Stimulated activated CD8-positive, alpha-beta memory T cell treated with anti-CD3 and anti-CD28 coated beads, Interleukin-2, amount 100 ng/mL, for 1 hour (primary cell): ENCODE measurements at places on chromosomes 2 and 18.
A peak's percentile ranks its signal among the peaks of the same experiment; 100 is the strongest.

GRCh38 chr2:86617738-86618137 lies 5.9 kb downstream of the RNF103 start:
- no peak for DNase-seq

- DNase-seq = no peak
Measured at GRCh38 chr18:3935305-3935704, 485.3 kb downstream of the TGIF1 start.

- no peak for DNase-seq
Measured at GRCh38 chr2:230762317-230762896, 49.8 kb downstream of the CAB39 start.

- no peak for DNase-seq
Measured at GRCh38 chr2:37776487-37776886, 105.0 kb upstream of the CDC42EP3 start.

DNA sequence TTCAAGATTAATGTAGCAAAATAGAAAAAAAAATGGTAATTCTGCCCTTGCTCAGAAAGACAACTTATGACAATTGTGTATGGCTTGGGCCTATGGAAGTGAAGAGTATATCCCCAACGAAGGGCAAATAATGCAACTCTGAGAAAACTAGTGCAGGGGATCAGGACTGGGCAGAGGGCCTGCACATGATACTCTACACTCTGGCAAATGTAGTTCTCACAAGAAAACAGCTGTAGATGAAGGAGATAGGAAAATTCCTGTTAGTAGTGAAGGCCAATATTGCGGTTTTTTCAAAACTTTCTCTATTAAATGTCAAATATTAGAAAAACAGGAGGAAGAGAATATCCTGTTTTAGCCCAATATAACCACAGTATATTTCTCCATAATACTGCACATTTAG lies 77.8 kb downstream of the SCN9A start:
- DNase-seq = no peak

GRCh38 chr2:179243046-179243445 lies 21.6 kb downstream of the SESTD1 start:
- no peak for DNase-seq

GRCh38 chr18:27750923-27751322 lies 426.0 kb downstream of the CDH2 start:
- no peak for DNase-seq

DNA sequence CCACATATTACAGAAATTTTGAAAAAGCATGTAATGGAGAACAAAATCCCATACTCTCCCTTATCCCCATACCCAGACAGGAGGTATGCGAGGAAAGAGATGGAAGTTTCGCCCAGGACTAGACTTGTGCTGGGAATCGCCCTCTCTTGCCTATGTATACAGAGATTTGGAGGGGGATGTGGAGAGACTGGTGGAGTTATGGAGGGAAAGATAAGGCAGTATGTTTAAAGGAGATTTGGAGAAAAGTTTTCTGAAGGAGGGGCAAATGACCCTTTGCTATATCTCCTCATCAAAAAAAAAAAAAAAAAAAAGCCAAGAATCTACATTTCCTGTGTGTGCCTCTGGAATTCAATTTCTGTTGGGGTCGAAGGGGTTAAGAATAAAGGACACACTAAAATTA lies 75.3 kb downstream of the MERTK start:
- no peak for DNase-seq

- no peak for DNase-seq
Measured at GRCh38 chr2:184190725-184191124, 407.6 kb upstream of the ZNF804A start.

- DNase-seq = no peak
Measured at GRCh38 chr18:74303306-74303705, 11.5 kb upstream of the CYB5A start.

GRCh38 chr18:42509750-42510415 lies 554.8 kb downstream of the PIK3C3 start:
- no peak for DNase-seq

GRCh38 chr2:99085421-99085820 lies 56.1 kb upstream of the C2orf15 start:
- no peak for DNase-seq

DNA sequence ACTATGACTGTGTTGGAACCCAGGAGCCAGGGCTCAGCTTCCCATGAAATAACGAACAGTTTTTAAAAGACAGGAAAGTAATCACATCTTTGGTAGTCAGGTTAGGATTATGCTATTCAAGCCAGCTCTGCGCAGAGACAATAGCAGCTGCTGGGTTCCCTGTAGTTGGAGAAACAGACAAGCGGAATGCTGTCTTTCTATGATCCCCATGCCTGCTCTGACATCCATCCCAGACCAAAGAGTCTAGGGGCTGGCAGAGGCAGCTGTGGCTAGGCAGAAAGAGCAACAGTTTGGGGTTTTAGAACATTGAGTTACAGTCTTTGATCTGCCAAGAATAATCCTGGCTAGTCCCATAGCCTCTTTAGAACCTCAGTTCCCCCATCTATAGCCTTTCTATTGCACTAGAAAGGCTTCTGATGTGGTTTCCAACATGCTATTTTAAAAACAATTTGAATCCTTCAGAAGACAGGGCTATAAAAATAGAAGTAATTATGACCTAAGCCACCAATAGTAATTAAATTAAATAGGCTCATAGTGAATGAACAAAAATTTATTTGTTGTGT lies 146.8 kb downstream of the MTX2 start:
- no peak for DNase-seq

- no peak for DNase-seq
Measured at GRCh38 chr2:221372159-221372884, 199.8 kb downstream of the EPHA4 start.

GRCh38 chr18:12287684-12288402 lies 20.2 kb upstream of the TUBB6 start:
- DNase-seq = no peak

- no peak for DNase-seq
Measured at GRCh38 chr2:88746929-88747490, 55.5 kb downstream of the RPIA start.

DNA sequence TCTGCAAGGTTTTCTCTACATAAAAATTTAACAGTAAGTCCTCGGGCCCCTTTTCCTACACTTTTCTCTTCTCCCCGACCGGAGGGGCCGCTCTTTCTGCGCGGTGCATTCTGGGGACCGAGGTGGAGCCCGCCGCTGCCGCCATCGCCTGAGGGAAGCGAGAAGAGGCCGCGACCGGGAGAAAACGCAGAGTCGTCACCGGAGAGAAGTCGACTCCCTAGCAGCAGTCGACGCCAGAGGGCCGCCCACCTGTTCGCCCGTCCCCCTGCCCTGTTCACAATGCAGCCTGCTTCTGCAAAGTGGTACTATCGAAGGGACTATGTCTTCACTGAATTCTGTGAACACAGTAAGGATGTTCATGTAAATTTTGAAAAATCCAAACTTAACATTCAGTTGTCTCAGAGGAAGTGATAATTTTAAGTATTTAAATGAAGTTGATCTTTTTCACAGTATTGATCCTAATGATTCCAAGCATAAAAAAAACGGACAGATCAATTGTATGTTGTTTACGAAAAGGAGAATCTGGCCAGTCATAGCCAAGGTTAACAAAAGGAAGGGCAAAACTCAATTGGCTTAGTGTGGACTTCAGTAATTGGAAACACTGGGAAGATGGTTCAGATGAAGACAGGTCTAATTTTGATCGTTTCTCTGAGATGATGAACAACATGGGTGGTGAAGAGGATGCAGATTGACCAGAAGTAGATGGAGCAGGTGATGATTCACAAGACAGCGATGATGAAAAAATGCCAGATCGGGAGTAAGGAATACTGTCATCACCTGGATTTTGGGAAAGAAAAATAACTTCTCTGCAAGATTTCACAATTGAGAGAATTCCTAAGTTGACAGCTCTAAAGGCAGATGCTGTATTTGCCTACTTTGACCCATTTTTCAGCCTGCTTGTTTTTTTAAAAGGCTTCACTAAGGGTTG lies 55.8 kb downstream of the ASXL2 start:
- peak; percentile 26 for DNase-seq

DNA sequence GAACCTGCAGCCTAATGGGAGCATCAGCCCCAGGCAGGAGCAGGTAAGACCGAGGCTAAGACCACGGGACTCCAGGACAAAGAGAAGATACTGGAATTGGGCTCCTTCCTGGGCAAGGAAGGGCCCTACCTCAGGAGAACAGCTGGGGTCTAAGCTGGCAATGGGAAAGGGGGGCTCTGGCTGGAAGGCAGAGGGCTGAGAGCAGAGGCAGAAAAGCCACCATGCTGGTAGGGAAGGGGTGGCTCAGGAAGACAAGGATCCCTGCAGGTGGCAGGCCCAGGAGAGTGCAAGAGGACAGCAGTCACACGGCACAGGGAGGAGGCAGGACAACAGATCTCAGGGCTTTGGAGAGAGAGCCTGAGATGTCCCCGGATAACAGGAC lies 203.5 kb downstream of the NDUFA10 start:
- no peak for DNase-seq

- DNase-seq = no peak
Measured at GRCh38 chr2:48793671-48794070, 38.1 kb upstream of the LHCGR start.

GRCh38 chr2:224927646-224928173 lies 114.6 kb downstream of the DOCK10 start:
- DNase-seq = peak; percentile 33

DNA sequence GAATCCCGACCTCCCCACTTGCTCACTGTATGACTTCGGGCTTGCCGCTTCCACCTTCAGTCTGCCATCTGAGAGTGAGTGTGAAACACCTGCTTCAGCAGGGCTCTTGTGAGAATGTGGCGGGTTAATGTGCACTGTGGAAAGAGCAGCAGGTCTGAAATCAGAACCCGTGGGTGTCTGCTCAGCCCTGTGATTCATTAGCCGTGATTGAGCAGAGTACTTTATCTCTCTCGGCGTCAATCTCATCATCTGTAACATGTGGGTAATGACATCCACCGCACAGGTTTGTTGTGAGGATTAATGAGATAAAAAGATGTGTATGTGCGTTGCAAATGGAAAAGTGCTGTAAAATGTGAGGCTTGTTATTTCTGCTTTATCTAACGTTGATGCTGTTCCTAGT lies 128.6 kb downstream of the LRATD1 start:
- DNase-seq = no peak

- no peak for DNase-seq
Measured at GRCh38 chr2:166375195-166375735, 479 bp downstream of the SCN9A start.

GRCh38 chr2:48268671-48269070 lies 261.3 kb upstream of the STON1 start:
- no peak for DNase-seq

GRCh38 chr2:105437708-105438103 lies 38.9 kb upstream of the FHL2 start:
- no peak for DNase-seq

DNA sequence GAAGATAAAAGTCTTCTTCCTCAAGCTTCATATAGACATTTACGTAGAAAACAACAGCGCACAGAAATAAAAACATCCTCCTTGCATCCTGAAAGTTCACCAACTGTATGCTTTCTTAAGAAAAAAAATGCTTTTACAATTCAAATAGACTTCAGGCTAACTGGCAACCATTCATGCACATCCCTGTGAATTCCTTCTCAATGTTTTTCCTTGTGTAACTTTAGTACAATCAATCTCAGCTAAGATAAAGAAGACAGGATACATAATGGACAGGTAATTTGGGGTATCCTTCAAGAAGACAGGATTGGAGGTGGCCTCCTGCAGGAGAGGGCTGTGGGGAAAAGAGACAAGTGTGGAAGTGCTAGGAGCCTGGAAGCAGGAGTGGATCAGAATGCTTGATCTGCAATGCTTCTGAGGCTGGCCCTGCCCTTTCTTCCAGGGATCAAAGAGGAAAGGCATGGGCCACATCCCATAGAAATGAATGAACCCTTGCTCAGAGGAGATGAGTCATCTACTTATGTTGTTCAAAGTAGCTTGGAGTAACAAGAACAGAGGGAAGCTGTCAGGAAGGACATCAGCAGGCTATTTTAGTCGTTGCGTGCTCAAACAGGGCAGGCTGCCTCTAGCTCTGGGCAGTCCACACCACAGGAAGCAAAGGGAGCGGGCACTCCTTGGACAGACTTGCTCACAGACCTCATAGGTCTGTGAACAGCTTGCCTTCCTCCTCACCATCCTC lies 126.6 kb downstream of the TMEM131 start:
- no peak for DNase-seq

GRCh38 chr2:30366199-30366691 lies 80.8 kb upstream of the LCLAT1 start:
- no peak for DNase-seq

DNA sequence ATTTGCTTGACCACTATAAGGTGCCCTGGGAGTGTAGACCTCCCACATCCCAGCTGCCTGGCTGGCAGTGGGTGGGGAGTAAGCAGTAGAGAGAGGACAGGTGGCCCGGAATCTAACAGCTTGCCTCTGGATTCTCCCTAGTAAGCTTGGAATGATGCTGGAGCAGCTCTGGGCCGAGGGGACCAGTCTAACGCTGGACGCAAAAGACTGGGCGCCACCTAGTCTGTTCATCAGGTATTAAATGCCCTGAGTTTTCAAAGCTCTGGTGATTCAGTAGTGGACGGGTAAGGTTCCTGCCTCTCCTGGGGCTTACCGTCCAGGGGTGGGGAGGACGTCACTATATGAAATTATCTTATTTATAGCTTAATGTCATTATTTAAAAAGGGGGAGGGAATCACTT lies 648 bp upstream of the LYPD6B start:
- DNase-seq = no peak

GRCh38 chr2:219954331-219954730 lies 326.9 kb downstream of the SLC4A3 start:
- no peak for DNase-seq

- DNase-seq = no peak
Measured at GRCh38 chr2:181394741-181395437, 62.3 kb upstream of the ITGA4 start.

GRCh38 chr2:227717687-227718567 lies at the start of gene SLC19A3:
Gene SLC19A3 (minus strand): TSS chr2:227718028. CDS start chr2:227702318, 15,710 bp downstream.
- DNase-seq = no peak

DNA sequence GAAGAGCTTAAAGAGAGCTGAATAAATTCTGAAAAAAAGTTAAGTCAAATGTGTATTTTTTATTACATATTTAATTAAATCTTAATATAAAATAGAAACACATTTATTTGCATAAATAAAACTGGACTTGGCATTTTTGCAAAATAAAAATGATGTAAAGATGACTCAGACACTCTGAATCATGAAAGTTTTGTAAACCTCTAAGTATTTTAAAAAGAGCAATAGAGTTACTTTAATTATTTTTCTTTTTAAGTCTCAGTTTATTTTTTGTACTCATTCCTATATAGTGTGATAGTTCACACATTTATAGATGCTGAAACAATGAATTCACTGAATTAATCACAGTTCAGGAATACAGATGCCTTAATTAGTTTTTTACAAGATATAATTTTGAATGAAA lies 109.9 kb upstream of the DTNA start:
- no peak for DNase-seq
